Lower lobe of right lung (tissue), 2 donors: ENCODE measurements at places on chromosomes 2 and 18.

GRCh38 chr18:22935431-22935830 is 2.3 kb downstream of the RBBP8 start:
- no peak for DNase-seq

GRCh38 chr2:6577960-6578359 is 287.7 kb downstream of the CMPK2 start:
- no peak for DNase-seq

- no peak for DNase-seq
Observed at GRCh38 chr2:226711606-226712296, 87.9 kb downstream of the IRS1 start.

- DNase-seq: no peak
Observed at GRCh38 chr2:123811846-123812245, 213.2 kb upstream of the CNTNAP5 start.

- no peak for DNase-seq
Observed at GRCh38 chr2:222753251-222753824, 81.9 kb downstream of the MOGAT1 start.

DNA sequence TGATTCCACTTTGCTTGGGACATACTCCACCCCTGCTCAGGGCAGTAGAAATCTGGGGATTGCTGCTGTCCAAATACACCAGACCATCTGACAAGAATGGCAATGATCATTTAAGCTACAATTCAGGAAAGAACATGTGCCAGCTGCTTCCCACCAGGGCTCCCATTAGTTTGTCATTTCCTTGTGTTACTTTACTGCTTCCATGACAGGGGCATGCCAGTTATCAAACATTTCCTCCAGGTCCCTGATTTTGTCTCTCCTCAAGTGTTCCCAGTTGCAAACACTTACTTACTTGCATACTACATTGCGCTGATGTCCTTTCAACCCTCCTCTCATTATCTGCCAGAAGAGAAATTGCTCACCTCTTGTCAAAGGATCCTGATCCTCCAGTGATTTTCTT is 474.5 kb upstream of the DCC start:
- no peak for DNase-seq
